ENCODE measurements at places on chromosomes 2 and 18.

- DNase-seq: no peak
These were observed 5.1 kb upstream of the GALNT13 start for GRCh38 chr2:153866595-153866994.

DNA sequence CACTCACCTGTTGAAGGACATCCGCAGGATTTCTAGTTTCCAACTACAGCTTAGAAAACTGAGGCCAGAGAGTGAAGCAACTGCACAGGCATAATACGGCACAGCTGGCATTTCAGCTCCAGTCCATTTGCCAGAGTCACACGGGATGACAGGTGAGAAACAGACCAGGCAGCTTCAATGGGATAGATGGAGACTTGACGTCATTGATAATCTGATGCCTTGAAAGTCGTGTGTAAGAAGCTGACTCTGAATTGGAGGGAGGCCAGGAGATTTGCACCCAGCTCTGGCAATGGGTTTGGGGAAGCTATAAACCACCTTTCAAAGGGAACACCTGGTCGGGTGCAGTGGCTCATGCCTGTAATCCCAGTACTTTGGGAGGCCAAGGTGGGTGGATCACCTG is 12.4 kb upstream of the DNMT3A start:
- no peak for DNase-seq

GRCh38 chr2:98465456-98466226 is 21.0 kb downstream of the INPP4A start:
- DNase-seq: peak; percentile 80

DNA sequence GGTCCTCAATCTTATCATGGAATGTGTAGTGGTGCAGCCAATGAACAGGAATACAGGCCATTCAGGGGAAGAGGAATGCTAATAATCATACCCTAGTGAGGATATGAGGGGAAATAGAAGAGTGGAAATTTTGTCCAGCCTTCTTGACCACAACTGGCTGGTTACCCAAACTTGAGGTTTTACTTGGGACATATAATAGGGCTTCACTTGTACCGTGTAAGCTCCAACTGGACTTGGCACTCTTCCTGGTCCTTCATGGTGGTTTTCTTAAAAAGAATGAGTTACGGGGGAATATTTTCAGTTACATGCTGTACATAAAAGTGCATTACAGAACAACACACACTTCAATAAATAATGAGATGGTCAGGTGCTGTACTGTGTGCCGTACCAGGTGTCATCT is 234.9 kb upstream of the RASGRP3 start:
- no peak for DNase-seq

DNA sequence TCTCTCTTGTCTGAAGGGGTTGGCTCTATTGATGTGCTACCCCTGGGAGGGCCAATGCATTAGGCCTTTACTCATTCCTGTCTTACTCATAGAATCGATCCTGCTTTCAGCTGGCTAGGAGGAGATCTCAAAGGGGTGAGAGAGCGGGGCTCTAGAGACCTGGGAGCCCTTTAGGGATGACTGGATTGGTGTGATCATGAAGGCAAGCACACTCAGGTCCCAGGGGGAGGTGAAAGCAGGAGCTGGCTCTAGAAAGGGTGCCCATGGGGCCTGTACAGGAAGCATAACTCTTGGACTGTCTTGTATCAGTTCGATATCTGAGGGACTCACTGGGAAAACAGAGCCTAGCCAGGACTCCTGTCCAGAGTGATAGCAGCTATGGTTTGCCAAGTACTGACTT is 47.8 kb downstream of the INPP4A start:
- no peak for DNase-seq

- DNase-seq: no peak
These were observed 28.2 kb downstream of the CCDC102B start for GRCh38 chr18:68826121-68826520.

DNA sequence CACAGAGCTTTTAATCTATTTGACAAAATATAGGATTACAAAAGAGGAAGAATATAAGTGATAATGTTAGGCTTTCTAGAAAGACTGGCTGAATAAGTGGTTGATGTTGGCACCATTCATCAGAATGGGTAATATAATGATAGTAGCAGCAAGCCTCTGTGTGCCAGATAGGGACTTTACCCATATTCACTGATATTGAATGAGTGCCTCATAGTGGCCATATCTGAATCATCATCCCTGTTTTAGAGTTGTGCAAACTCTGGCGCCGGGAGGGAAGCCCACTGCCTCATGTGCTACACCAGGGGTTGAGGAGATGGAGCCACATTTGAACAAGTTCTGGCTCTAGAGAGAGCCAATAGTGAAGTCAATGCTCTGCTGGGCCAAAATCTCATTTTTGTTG is 368.7 kb upstream of the CRIM1 start:
- DNase-seq: no peak

GRCh38 chr2:176129813-176130146 is 275 bp downstream of the HOXD8 start:
- DNase-seq: no peak

DNA sequence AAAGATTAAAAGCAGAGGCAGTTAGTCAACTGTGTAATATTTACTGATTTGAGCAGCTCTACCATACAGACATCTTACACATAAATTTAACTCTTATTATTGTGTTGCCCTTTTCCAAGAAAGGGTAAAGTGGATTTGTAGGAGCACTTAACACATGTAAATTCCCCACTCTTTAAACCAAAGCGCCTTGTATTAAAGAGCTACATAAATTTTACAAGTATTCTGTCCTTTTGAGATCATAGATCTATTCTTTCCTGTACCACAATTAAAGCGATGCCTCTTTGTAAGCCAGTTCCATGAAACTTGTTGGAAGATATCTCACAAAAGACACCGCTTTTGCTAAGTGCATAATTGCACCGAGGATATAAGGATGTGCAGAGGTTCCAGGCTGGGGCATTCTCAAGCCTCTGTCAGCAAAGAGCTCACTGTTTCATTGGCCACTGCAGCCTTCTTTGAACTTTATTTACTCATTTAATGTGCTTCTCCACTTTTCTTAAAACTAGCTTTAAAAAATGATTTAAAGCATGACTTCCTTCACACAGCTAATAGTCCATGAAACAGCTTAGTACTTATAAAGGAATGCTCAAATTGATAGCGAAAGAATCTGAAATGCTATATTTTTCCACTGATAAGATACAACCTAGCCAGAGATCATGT is 520.0 kb upstream of the TCF4 start:
- no peak for DNase-seq

GRCh38 chr18:61653823-61654551 is 238.8 kb downstream of the RNF152 start:
- DNase-seq: no peak

DNA sequence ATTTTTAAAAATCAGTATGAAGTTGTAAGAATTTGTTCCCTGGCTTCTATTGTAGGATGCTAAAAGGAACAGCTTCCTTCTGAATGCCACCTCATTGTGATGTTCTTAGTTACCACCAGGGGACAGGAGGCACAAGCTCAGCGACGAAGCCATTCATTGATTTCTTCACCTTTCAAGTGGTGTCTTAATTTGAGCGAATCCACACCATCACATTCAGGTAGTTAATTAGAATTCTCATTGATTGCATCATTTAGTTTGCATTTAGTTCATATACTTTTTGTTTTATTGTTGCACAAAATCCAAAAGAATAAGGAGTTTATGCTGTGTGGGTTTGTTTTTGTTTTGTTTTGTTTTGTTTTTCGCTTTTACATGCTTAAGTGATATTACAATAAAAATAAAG is 23.1 kb downstream of the CYP27C1 start:
- DNase-seq: no peak
